Omental fat pad (tissue), 4 donors: ENCODE measurements at places on chromosomes 7 and 10. TPM values are rescaled to one million over a fixed set of nuclear protein-coding genes. Genes with fewer than 3 reads are reported as not detected.

INSYN2A gene
- 0.48 TPM for total RNA-seq

C7orf57 gene
- not detected for total RNA-seq

HYAL4 gene
- not detected for total RNA-seq

TDRD1 gene
- total RNA-seq: 0.24 TPM

TLX1 gene
- not detected for total RNA-seq

IFIT1B gene
- not detected for total RNA-seq

SLIT1 gene
- 1.1 TPM for total RNA-seq

CACNB2 gene
- total RNA-seq: 7.8 TPM

GBX1 gene
- total RNA-seq: not detected

SSC4D gene
- 14.6 TPM for total RNA-seq

DNMBP gene
- 32.3 TPM for total RNA-seq

GTPBP10 gene
- total RNA-seq: 28.5 TPM

CRHR2 gene
- 0.95 TPM for total RNA-seq

LRRC61 gene
- total RNA-seq: 10.0 TPM

WIPF3 gene
- 1.6 TPM for total RNA-seq

ZNF248 gene
- total RNA-seq: 17.2 TPM

ANKRD61 gene
- total RNA-seq: not detected

DENND11 gene
- 12.4 TPM for total RNA-seq

NUDT13 gene
- total RNA-seq: 2.4 TPM

NSMCE4A gene
- total RNA-seq: 47.3 TPM

NODAL gene
- not detected for total RNA-seq

DYNC1I1 gene
- total RNA-seq: 1.7 TPM

HOXA1 gene
- 0.84 TPM for total RNA-seq

TMEM140 gene
- total RNA-seq: 106 TPM

PRKCQ gene
- 0.79 TPM for total RNA-seq

KCP gene
- total RNA-seq: 0.88 TPM

TRIM4 gene
- 28.8 TPM for total RNA-seq

ATG9B gene
- not detected for total RNA-seq

IGF2BP3 gene
- total RNA-seq: 1.9 TPM

SORCS3 gene
- total RNA-seq: not detected

ERVW-1 gene
- not detected for total RNA-seq

HOXA11 gene
- total RNA-seq: not detected

ASAH2B gene
- total RNA-seq: 1.1 TPM

C10orf67 gene
- not detected for total RNA-seq
